Renal cortical epithelial cell (primary cell): ENCODE measurements at places on chromosomes 12 and 14. TPM values are rescaled to one million over a fixed set of nuclear protein-coding genes. Genes with fewer than 3 reads are reported as not detected.
A peak's percentile ranks its signal among the peaks of the same experiment; 100 is the strongest.

DNA sequence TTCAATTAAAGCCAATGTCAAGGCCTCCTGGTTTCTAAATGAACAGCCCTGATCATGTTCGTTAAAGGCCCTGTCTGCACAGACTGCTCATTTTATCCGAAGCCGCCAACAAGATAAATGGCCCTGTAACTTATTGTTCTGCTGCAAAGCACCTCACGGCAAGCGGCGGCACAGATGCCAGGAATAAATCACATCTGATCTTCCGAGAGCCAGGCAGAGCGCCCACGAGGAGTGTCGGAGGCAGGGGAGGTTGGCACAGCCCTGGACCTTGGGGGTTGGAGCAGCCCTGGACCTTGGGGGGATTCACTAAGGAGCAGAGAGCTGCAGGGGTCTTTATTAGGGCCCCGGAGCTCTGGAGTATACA lies 110.5 kb downstream of the SCARB1 start:
- no peak for DNase-seq

DNA sequence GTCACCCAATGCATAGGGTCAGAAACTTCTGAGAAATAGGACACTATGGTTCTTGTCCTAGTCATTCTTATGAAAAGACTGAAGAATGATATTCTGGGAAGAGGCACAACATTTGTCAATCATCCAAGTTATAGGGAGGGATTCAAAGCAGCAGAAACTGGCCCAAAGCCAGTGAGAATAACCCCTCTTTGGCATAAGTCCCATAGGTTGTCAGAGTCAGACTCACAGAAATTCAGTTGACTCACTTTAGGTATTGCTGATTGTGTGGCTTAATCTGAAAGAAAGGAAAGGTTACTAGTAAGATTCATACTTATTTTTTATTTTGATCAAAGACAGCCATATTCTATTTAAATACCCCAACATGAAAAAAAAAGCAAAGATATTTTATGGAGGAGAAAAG lies 151.0 kb downstream of the SRGAP1 start:
- DNase-seq = no peak

DNA sequence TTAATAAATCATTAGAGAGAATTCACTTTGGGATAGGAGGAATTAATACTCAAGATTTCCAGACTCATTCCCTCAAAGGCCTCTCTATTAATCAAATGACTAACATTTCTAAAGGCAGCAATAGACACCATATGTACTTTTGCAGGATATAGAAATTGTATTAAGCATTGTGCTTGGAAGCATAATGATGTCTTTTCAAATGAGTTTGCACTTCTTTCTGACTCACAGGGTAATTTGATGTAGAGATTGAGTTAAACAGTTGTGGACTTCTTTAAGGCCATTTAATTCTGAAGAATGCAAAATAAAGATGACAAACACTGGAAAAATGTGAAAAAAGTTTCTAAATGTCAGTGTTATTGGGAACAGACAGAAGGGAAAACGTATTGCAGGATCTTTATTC lies 63.4 kb upstream of the CSRP2 start:
- DNase-seq = peak; percentile 66

- DNase-seq = peak; percentile 4
These were observed 1241.2 kb upstream of the FLRT2 start for GRCh38 chr14:84288781-84289180.

DNA sequence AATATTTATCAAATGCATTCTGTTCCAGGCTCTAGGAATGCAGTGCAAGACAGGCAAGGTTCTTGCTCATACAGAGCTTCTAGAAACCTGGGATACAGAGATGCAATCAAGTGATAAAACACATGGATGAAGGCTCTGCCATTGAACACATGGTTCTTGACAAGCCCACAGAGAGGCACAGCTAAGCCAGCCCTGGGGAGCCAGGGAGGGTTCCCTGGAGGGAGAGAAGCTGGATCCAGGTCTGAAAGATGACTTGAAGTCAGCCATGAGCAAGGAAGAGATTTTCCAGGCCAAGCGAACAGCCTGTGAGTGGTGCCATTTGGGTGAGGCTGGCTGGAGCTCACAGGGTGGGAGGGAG lies 66.2 kb downstream of the IRF2BPL start:
- DNase-seq = no peak

GRCh38 chr12:100156731-100157426 lies 14.2 kb upstream of the BLTP3B start:
- no peak for DNase-seq

DNA sequence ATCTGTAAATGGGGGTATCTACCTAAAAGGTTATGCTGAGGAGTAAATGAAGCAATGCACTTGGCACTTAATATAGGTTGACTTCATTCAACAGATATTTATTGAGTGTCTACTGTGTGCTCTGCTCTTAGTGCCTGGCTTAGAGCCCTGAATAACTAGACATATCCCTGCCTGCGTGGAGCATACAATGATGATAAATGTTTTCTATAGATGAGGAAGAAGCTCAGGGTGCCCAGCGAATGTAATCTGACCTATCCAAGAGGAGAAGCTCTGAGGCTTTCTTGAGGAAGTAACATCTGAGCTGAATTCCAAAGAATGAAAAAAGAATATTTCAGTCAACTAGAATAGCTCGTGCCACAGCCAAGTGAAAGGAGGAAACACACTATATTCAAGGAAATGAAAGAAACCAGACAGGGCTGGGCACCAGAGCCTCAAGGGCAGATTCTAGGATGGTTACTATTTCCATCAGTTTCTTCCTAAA lies 17.9 kb upstream of the HIGD1C start:
- peak; percentile 41 for DNase-seq

- DNase-seq = peak; percentile 90
These were observed 33.9 kb downstream of the SPX start for GRCh38 chr12:21559855-21560569.

DNA sequence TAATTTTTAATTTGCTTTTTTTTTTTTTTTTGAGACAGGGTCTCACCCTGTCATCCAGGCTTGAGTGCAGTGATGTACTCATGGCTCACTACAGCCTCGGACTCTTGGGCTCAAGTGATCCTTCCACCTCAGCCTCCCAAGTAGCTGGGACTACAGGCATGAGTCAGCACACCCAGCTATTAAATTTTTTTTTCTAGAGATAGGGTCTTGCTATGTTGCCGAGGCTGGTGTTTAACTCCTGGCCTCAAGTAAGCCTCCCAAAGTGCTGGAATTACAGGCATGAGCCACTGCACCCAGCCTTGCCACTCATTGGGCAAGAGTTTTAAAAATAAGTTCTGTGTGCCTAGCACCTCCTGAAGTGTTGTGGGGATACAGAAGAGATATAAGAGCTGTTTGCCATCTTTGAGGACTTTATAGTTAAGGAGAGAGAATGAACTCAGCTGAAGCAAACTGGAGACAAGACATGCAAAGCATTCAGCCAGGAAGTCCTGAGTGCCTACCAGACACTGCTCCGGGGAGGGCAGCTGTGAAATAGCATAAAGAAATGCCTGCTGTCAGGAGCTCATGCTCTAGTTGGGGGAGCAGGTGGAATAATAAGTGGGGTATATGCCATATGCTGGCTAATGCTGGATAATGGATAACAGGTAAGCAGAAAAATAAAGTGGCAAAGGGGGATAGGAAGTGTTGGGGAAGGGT lies 15.0 kb upstream of the EMP1 start:
- no peak for DNase-seq

GRCh38 chr12:69906411-69907216 lies 81.6 kb downstream of the MYRFL start:
- no peak for DNase-seq

DNA sequence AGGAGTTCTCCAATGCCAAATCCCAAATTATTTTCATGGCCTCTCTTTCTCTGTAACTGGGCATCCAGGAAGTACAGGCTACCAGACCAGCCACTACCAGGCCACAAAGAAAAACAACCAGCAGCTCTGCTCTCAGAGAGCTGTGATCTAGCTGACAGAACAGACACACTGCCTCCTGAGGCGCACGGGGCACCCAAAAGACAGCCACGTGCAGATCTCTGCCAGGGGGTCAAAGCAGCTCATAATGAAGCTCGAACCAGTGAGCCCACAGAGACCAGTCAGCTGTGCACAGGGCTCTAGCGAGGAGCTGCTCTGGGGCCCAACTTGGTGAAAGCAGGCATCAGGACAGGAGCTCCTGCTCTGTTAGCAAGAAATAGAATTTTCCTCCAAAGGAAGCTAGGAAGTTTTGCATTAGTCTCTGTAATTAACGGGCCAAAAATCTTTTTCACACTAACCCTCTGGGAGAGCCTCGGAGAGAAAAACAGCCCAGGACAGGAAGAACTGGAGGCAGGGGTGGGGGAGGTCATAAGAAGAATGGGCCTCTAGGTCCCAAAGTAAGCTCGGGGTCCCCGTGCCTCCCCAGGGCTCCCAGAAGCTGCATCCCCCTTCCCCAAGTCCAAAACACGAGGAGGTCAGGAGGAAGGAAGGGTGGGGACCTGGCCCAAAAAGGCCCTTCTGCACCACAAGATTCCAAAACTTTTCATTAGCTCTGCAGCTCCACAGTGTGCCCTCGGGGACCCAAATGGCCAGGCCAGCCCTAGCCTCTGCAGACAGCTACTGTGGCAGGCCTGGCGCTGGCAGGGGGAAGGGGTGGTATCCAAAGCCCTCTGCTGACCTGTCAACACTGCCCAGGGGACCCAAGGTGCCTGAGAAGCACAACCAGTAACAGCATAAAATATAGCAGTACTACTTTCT lies 30.2 kb downstream of the ACTN1 start:
- DNase-seq = no peak

GRCh38 chr14:56023661-56024081 lies 94.5 kb upstream of the PELI2 start:
- no peak for DNase-seq

GRCh38 chr12:79151956-79152355 lies 287.4 kb downstream of the SYT1 start:
- no peak for DNase-seq

DNA sequence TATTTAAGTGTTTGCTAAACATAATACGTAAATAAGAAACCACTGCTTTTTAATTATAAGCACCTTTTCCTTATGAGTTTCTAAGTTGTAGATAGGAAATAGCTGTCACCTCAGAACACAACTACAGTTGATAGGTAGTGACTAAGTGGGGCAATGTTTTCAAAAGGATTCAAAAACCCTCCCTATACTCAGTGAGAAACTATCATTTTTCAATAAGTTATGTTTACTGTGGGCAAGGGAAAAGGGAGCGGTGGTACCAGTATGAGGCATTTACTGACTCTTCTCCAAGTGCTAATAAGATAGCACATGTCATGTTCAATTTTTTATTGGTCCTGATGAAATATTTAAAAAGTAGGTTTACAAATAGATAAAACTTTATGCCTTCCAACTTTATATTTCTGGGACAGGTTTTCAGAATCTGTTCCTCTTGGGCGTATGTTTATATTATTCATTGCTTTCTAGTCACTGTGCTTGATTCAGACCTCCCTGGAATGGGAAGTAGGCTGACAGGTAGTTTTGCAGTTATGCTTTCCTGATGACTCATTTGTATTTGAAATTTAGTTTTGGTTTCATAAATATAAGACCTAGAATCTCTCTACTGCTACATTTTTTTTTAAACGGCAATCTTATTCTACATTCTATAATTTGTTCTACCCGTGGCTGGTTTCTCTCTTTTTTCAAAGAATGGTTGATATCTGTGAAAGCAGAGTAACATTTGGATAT lies 153.1 kb downstream of the TMEM117 start:
- DNase-seq = peak; percentile 25

- no peak for DNase-seq
These were observed 116.0 kb downstream of the PRICKLE1 start for GRCh38 chr12:42473561-42473960.

DNA sequence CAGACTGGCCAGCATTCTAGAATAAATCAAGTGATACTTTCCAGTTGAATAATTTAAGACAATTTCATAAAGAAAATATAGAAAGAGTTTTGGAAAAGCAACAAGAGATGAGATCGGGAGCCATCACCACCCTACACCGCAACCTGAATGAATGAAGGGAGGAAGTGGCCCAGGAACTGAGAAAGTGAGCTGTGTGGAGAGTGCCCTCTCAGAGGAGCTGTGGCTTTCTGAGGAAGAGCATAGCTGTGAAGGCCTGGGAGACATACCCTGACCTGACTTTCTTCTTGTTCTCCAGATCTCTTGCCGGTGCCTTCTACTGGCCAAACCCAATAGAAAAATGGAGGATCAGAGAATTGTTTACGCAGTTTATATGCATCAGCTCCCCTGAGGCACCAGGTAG lies 79.3 kb upstream of the TSPAN8 start:
- DNase-seq = no peak

- no peak for DNase-seq
These were observed 23.5 kb upstream of the SELPLG start for GRCh38 chr12:108657130-108657745.

DNA sequence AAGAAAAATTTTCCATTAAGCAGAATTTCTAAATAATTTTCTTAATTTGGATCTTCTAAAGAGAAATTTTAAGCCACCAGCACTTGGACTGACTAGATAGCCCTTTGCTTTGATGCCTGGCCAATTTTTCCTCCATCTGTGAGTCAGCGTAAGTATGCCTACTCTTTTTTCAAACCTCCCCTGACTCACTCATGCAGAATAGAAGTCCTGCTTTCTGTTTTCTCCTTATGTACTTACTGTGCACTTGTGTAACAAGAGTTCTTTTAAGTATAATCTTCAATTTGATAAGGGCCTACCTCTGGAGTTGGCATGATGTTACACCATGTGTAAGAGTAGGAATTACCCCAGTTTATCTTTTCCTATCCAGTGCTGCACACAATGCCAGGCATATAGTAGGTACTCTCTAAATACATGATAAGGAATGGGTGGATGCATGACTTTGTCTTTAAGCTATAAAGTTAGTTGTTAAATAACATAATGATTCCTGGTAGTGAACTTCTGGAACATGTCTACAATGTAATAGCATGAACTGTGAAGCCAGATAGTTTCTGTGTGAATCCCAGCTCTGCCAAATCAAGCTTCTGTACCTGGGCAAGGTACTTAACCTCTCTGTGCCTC lies 329.6 kb downstream of the TMTC2 start:
- DNase-seq = peak; percentile 82

- no peak for DNase-seq
These were observed 19.7 kb downstream of the SLC41A2 start for GRCh38 chr12:104938371-104938770.

- DNase-seq = no peak
These were observed 4.1 kb downstream of the TUBA1B start for GRCh38 chr12:49126852-49127763.

GRCh38 chr12:80178846-80179245 lies 79.5 kb downstream of the OTOGL start:
- no peak for DNase-seq

DNA sequence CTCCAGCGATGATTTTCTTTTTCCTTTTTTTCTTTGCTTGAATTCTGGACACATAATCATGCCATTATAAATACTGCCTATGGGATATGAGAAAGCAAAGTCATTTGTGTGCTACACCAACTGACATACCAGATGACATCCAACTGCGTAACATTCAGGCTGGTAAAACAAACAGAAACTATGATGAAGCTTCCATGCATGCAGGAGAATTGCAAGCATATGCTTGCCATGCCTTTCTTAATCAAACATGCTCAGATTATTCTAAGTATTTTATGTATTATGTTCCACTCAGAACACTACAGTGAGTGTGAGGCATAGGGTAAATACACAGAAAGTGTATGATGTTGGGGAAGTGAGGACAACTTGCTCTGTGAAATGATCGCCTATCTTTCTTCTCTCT lies 97.4 kb downstream of the C12orf50 start:
- no peak for DNase-seq

Gene STON2
- 9.9 and 91.9 TPM in 2 replicates for total RNA-seq

Gene IL25
- not detected in 2 replicates for total RNA-seq

Gene ARL6IP4
- total RNA-seq = 119 and 198 TPM in 2 replicates

Gene SLC25A29
- 48.3 and 92.2 TPM in 2 replicates for total RNA-seq

Gene CLEC6A
- total RNA-seq = 0.20 TPM in 1 of 2 replicates, not detected in the other

Gene CFAP73
- 0.25 TPM in 1 of 2 replicates, not detected in the other for total RNA-seq

Gene CLEC14A
- under 0.01 and 0.20 TPM in 2 replicates for total RNA-seq

Gene AQP6
- not detected in 2 replicates for total RNA-seq

Gene CATSPERB
- 0.17 and 0.60 TPM in 2 replicates for total RNA-seq

Gene NFKBIA
- total RNA-seq = 213 and 383 TPM in 2 replicates

Gene KCNK13
- total RNA-seq = not detected in 2 replicates

Gene GSG1
- 1.4 and 5.1 TPM in 2 replicates for total RNA-seq

Gene MMP19
- 1.0 and 2.6 TPM in 2 replicates for total RNA-seq
